Fibroblast of skin of right quadriceps (primary cell): ENCODE measurements at places on chromosomes 7 and 10.

DNA sequence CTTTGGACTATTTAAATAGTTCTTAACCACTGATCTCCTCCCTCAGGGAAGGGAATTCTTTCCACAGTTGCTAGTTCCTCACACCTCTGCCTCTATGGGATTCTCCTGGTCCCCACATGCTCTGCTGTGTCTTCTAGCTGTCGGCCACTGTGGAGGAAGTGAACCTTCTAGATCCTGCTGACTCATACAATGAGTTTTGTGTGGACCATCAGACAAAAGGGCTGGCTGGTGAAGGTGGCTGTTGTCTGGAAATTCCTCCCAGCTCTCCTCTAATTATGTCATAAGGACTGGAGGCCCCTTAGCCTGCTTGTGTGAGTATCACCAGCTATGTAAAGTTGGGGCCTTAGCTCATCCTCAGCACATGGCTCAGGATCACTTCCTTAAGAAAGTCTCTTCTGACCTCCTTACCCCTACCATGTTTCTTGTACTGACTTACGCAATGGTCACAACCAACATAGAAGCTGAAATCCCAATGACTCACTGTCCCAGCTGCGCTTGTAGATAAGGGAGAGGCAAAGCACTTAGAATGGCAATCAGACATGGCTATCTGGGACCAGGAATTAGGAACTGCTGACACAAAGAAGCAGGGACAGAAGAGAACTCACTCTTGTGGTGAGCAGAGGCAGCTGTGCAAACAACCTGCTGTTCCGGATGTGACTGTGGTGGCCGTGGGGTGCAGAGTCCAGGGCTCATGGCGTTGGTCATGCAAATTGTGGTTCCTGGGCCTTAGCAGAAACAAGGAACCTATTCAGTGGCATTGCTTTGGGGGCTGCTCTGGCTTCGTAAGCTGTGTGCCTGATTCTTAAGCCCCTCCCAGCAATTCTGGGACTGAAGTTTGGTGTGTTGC, 2.5 kb upstream of the MACC1 start:
- peak; percentile 72 for DNase-seq

DNA sequence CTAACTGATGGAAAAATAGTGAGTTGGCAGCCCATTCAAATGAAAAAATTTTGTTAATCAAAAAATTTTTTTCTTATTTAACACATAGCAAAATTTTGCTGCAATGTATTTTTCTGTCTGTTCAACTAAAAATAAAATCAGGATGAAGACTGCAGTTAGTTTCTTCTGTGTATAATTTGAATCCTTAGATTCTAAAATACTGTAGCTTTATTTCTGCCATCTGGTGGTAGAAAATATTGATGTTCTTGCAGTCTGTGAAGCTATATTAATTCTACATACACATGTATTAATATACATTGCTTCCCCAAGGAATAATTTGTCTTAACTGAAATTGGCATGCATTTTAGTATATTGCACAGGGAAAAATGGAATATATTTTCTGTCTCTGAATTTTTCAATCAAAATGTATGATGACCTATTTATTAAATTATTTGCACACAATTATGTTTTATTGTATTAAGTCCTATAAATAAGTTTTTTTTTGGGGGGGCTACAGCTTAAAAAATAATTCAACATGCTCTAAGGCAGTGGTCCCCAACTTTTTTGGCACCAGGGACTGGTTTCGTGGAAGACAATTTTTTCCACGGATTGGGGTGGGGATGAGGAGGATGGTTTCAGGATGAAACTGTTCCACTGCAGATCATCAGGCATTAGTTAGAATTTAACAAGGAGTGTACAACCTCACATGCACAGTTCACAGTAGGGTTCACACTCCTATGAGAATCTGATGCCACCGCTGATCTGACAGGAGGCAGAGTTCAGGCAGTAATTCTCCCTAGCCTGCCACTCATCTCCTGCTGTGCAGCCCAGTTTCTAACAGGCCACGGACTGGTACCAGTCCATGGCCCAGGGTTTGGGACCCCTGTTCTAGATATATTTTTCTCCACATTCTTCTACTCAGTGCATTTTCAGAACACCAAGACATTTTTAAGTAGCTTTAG, 119.4 kb downstream of the GNAT3 start:
- DNase-seq: peak; percentile 41

DNA sequence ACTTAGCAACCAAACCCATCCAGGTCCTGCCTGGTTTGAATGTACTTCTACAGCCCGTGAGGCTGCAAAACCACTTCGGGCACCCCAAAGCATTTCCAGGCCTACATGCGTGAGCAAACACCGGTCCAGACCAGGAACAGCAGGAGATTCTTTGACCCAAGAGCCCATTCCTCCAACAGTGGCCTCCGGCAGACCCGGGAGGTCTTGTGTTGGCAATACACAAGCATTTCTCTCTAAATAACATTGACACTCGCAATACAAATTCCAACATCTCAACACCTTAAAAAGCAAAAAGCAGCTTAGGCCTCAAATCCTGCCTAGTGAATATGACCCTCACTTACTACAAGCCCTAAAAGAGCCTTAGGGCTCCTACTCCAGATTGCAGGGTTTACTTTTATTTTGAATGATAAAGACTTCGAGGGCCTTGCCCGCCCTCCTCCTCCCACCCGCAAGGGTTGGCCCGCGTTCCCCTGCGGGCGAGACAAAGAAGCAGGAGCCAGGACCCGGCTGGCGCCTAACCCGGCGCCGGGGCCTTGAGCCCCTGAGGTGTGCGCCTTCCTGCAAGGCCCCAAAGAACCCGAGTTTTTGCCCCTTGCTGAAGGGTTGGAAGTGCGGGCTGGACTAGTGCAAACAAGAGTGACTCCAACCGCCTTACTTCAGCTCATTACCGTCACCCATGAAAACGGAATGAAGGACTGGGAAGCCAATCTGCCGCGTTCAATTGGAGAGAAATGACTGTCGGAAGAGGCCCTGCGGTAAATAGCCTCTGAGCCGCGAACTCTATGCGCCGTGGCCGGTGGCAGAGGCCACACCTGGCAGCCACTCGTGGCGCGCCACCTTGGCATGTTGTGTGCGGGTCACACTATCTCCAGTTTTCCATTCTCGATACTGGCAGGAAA, 3.4 kb upstream of the DLX6 start:
- no peak for DNase-seq

DNA sequence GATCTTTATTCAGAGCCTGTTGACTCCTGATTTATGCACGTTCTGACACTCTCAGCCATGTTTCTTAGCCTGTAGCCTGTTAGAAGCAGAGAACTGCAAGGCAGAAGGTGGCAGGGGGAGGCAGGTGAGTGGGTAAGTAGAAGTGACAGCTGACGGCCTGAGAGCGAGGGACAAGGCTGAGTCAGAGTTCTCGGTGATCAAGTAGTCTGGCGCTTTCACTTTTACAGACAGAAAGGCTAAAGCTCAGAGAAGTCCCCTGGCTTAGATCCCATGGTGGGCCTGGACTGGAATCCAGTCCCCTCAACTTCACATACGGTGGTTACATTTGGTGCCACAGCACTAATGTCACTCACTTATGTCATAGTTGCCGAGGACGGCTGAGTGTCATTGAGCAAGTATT, 139.0 kb downstream of the TACC2 start:
- no peak for DNase-seq

DNA sequence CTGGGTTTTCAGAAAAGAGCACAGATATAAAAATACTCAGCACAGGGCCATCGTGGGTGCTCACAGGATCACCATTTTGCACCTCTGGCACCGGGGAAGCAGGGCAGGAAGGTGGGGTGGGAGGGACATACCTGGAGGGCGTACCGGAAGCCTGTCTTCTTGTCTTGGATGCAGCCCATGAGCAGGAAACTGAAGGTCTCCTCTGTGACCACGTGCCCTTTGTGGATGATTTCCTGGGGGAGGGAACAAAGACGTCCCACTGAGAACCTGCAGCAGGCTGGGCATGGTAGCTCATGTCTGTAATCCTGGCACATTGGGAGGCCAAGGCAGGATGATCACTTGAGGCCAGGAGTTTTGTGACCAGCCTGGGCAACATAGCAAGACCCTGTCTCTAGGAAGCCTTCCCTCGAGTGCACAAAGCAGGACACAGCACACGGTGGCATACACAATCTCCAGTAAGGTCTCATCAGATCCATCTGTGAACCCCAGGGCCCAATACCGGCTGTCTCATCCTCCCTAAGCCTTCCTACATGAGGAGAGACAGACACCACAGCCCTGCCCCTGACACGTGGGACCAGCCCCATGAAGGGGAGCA, 9.5 kb downstream of the PTCD1 start:
- DNase-seq: no peak

DNA sequence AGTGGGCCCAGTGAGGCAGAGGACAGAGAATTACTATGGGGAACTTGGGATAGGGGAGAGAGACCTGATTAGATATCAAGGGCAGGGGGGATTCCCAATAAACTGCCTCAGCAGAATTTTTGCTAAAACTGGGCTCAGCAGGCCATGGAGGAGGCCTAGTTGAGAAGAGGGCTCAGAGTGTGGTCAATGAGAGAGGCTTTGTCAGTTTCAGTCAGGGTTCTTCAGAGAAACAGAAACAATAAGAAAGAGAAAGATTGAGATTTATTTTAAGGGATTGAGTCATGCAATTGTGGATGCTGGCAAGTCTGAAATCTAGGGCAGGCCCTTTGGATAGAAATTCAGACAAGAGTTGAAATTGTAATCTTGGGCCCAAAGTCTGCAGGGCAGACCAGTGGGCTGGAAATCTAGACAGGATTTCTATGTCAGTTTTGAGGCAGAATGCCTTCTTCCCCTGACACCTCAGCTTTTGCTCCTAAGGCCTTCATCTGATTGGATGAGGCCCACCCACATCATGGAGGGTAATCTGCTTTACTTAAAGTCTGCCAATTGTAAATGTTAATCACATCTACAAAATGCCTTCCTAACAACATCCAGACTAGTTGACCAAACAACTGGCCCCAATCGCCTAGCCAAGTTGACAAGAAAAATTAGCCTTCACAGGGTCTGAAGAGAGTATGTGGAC, 33.5 kb upstream of the CCSER2 start:
- DNase-seq: no peak
